ENCODE measurements at places on chromosomes 13 and 19.
A peak's percentile ranks its signal among the peaks of the same experiment; 100 is the strongest.

- DNase-seq: no peak
Measured at GRCh38 chr13:31950111-31950815, 81.3 kb upstream of the FRY start.

GRCh38 chr13:70911286-70911685 is 803.0 kb upstream of the KLHL1 start:
- no peak for DNase-seq

DNA sequence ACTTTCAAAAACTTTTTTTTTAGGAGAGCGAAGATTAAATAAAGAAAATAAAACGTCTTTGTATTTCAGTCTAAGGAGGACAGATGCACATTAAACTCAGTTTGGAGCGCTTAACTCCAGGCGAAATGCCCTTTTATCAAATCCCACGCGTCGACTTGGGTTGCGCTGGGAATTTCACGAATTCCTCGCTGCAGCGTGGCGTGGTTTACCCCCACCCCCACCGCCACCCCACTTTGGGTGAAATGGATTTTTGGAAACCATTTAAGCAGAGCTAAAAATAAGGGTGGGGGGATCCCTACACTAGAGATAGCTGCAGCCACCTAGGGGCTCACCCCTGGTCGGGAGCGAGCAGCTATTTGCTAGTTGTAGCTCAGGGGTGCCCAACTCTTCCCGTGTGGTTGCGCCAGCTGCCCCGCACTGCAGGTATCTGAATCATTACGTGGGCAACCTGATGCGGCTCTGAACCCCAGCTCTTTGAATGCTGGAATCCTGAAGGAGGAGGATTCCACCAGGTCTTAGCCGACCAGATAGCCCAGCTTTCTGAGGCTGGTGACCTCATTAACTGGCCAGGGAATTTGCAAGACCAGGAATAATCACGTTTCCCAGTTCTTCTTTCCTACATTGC is 6.5 kb upstream of the TSHZ3 start:
- no peak for DNase-seq

DNA sequence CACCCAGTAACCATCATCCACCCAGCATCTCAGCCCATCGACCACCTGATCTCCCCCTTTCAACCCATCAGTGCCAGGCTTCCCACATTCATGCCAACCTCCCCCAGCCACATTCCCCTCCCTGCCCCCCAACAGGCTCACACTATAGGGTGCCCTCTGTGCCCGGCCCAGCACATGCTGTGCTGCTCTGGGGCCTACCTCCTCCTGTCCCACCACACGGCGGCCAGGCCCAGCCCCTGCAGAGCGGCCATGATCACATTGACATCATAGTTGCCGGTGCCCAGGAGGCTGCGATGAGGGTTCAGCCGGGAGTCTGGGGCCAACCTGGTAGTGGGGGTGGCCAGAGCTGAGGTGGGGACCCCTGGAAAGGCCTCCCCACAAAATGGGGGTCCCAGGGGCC is 3.6 kb downstream of the JOSD2 start:
- no peak for DNase-seq

DNA sequence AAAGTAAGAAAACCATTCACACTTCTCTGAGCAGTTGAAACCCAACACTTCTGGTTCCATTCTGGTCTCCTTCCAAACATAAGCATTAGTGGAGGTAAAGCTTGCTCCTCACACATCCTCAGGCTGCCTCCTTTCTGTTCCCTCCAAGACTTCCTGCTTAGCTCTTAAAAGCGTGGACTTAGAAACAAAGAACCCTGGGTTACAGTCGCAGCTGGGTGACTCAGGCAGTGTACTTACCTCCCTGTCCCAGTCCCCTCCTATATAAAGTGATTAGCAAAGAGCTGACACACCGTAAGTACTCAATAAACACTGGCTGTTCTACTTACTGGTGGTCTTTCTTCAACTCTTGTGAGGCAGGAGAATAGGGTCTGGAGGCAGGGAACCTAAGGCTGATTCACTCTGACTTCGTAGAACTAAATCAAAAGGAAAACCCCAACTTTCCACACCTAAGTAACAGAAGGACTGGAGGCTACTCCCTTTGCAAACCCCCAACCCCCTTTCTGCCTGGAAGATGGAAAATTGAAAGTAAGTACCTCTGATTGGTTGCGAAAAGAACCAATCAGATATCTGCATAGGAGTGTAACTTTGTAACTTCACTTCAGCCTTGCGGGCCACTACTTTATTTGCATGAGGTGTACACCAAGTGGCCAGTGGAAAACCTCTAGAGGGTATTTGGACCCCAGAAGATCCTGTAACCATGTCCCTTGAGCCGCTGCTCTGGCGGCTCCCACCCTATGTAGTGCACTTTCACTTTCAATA is 165.4 kb downstream of the SUCLA2 start:
- no peak for DNase-seq

DNA sequence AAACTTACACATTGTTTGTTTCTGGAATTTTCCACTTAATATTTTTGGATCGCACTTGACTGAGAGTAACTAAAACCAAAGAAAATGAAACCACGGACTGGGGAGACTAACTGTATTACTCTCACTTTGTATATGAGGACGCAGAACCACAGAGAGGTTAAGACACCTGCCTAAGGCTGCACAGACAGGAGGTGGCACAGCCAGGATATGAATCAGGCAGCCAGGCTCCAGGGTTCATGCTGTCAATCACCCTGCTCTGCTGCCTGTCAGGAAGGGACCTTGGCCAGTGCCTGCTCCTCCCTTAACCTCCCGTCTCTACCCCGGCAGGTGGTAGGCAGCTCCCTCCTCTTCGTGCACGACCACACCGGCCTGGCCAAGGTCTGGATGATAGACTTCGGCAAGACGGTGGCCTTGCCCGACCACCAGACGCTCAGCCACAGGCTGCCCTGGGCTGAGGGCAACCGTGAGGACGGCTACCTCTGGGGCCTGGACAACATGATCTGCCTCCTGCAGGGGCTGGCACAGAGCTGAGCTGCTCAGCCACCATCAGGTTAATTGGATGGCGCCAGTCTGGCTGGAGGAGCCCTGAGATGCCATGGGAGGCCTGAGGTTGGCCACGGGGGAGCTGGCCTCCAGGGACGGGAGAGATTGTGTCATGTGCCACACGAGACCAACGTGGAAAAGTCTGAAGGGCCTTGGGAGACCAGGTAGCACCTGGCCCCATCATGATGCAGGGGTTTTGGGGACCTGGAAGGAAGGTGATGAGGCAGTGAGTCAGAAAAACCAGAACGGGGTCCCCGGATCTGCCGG is 11.0 kb downstream of the ACTMAP start:
- DNase-seq: no peak

- DNase-seq: no peak
Measured at GRCh38 chr13:55653497-55653896, 1487.2 kb upstream of the PRR20A start.

- no peak for DNase-seq
Measured at GRCh38 chr13:39411511-39411910, 191.5 kb downstream of the LHFPL6 start.

- DNase-seq: peak; percentile 47
Measured at GRCh38 chr19:35352448-35353304, 5.0 kb downstream of the FFAR1 start.

GRCh38 chr13:22143671-22144070 is 472.8 kb downstream of the FGF9 start:
- DNase-seq: no peak

- DNase-seq: no peak
Measured at GRCh38 chr13:110216398-110217041, 90.4 kb downstream of the COL4A1 start.

- DNase-seq: no peak
Measured at GRCh38 chr19:56101095-56101494, 20.0 kb downstream of the ZNF787 start.

- no peak for DNase-seq
Measured at GRCh38 chr13:111247552-111247951, 72.9 kb upstream of the TEX29 start.

DNA sequence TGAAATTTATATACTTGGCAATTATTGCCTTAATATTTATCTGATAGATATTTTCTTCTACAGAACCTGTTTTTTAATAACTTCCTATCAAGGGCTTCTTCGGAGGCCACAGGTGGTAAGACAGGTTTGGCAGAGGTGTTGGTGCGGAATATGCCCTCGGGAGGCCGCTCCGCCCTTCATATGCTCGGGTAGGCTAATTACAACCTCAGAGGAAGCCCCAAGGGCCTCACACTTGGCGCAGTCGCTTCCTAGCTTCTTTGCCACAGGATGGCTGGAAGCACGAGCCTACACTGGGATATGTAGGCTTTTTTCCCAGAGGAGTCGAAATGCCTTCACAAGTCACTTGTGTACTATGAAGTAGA is 68.8 kb downstream of the LMO7 start:
- DNase-seq: no peak

- DNase-seq: no peak
Measured at GRCh38 chr13:35478271-35479037, 2.0 kb upstream of the MAB21L1 start.

GRCh38 chr19:56866538-56866937 is 26.0 kb upstream of the PEG3 start:
- DNase-seq: no peak

GRCh38 chr13:93589788-93590187 is 363.2 kb downstream of the GPC6 start:
- no peak for DNase-seq

- no peak for DNase-seq
Measured at GRCh38 chr19:43525836-43526771, 897 bp downstream of the ETHE1 start.

GRCh38 chr13:44022196-44022595 is 142.5 kb downstream of the LACC1 start:
- no peak for DNase-seq

- no peak for DNase-seq
Measured at GRCh38 chr19:36745870-36746269, 26.7 kb downstream of the ZNF850 start.

- no peak for DNase-seq
Measured at GRCh38 chr13:114140906-114141250, 8.5 kb upstream of the RASA3 start.

GRCh38 chr13:26060357-26060756 is 8.5 kb upstream of the SHISA2 start:
- no peak for DNase-seq

DNA sequence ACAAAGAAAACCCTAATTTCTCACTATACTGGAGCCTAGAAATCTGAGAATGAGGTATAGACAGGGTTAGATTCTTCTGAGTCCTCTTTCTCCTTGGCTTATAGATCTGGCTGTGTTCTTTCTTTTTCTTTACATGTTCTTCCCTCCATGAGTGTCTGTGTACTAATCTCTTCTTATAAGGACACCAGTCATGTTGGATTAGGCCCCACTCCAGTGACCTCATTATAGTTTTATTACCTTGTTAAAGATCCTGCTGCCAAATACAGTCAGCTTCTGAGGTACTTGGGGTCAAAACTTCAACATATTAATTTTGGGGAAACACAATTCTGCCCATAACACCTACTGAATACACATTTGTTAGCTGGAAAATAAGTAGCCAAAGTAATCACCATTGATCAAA is 302.6 kb downstream of the PCDH9 start:
- DNase-seq: no peak

- no peak for DNase-seq
Measured at GRCh38 chr13:71488201-71488600, 378.8 kb downstream of the DACH1 start.

DNA sequence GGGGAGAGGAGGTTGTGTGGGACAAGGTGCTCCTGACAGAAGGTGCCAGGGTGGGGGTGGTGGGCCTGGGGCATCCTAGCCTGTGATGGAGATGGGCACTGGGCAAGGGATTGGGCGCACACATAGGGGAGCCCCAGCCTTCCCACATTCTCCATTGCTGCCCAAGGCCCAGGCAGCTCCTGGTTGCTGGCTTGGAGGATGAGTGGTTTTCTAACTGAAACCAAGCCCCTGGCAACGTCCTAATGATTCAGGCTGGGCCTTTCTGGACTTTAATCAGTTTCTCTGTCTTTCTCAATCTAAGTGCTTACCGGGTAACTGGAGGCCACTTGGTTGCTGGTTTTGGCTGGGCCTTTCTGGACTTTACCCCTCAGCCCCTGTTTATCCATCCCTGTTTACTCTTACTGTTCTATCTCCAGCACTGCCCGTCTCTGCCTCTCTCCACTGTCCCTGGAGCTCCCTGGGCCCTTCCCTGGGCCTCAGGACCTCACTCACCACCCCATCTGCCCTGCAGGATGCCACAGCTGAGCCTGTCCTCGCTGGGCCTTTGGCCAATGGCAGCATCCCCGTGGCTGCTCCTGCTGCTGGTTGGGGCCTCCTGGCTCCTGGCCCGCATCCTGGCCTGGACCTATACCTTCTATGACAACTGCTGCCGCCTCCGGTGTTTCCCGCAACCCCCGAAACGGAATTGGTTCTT is 354 bp downstream of the CYP4F3 start:
- no peak for DNase-seq

DNA sequence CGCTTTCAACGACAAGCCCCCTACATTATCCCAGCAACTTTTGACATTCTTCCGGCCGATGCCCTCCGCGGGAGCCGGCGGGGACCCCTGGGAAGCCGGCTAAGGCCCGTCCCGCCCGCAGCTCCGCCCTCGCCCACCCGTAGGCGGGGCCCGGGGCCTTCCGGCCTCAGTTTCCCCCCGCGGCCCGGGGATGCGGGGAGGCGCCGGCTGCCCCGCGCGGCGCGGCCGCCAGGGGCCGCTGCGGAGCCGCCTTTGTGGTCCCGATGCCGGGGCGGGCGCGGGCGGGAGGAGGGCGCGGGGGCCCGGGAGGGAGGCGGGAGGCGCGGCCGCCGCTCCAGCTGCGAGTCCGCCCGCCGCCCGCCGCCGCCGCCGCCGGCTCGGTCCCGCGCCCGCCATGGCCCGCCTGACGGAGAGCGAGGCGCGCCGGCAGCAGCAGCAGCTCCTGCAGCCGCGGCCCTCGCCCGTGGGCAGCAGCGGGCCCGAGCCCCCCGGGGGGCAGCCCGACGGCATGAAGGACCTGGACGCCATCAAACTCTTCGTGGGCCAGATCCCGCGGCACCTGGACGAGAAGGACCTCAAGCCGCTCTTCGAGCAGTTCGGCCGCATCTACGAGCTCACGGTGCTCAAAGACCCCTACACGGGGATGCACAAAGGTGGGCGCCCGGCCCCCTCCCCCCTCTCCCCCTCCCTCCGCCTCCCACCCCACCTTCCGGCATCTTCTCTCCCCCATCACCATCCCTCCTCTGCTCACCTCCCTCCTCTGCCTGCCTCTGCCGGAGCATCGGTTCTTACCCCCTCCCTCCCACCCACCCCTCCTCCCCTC is at the start of gene CELF5:
Gene CELF5, plus strand, starts transcription at position 316 of the 823 bp plus-strand sequence. Its CDS starts 79 bp downstream, at position 395.
- DNase-seq: peak; percentile 56

GRCh38 chr19:952680-953444 is 27.0 kb downstream of the ARID3A start:
- no peak for DNase-seq

DNA sequence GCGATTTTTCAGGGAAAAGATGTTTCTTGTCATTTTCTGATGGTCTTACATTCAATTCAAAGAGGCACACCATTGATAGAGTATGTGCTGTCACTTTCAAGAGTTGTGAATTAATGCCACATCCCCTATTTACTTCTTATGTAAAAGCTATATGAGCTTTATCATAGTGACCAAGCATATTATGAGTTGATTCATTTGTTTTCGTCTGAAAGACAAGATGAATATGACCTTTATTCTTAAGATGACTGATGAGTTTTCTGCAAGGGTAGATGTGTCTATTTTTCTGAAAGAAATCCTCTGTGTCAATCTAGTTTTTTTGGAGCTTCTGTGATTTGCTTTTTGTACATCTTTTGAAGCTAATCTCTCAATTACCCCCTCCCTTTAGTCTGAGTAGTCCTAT is 676.3 kb upstream of the ARGLU1 start:
- DNase-seq: no peak

GRCh38 chr19:33359581-33359980 is 13.9 kb upstream of the CEBPG start:
- DNase-seq: no peak

GRCh38 chr13:74891610-74892009 is 590.4 kb downstream of the TBC1D4 start:
- DNase-seq: no peak
